ENCODE measurements at places on chromosomes 12 and 14.
A peak's percentile ranks its signal among the peaks of the same experiment; 100 is the strongest.

- no peak for DNase-seq
Measured at GRCh38 chr14:74577247-74577947, 34.6 kb downstream of the LTBP2 start.

DNA sequence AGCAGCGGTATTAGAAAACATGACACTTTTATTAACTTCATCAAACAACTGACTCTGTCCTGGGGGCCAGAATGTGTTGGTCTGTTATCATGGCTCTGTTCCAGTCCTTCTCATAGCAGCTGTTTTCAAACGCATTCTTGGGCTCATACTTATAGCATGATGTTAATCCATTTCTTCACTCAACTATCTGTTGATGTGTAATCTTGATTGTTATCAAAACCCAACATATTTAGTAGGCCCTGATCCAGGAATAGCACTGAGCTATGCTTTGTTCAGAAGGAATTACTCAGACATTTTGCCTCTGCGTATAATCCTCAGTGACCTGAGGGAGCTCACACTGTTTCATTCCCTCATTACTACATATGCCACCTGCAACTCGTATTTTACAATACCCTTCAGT is 315.9 kb downstream of the BMP4 start:
- no peak for DNase-seq

GRCh38 chr12:79964100-79964627 is 29.3 kb upstream of the PPP1R12A start:
- no peak for DNase-seq

GRCh38 chr14:22226381-22226780 is 362.6 kb downstream of the DAD1 start:
- DNase-seq, result no peak

DNA sequence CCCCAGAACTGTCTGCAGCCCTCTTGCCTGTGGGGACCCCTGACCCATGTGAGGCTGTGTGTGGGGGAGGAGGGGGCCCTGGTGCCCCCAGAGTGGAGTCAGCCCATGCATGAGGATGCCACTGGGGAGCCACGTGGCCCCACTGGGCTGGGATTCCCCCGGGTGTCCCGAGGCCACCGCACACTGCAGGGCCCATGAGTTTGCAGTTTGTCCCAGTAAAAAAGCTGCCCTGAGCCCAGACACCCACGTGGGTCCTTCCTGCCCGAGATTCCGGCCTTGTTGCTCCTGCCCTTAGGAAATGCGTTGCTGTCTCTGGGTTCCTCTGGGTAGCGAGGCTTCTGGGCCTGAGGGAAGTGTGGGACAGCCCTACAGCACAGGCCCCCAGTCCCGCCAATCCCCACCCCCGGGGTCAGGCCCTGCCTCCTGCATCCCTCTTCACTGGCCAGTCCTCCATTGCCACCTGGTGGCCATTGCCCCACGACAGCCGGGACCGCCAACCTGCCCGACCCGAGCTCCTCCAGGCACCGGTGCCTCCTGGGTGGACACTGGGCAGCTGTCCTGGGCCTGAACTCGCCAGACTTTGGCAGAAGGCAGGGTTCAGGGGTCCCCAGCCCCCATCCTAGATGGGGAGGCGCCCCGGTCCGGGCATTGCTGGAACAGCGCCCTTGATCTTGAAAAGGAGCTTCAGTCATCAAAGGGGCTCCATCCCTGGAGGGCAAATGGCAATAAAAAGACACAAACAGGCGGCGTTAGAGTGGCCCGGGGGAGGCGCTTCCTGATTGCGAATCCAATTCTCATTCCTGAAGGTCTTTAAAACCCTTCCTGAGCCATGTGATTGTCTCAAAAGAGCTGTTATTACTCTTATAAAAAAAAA is 15.6 kb upstream of the C14orf180 start:
- peak; percentile 30 for DNase-seq

DNA sequence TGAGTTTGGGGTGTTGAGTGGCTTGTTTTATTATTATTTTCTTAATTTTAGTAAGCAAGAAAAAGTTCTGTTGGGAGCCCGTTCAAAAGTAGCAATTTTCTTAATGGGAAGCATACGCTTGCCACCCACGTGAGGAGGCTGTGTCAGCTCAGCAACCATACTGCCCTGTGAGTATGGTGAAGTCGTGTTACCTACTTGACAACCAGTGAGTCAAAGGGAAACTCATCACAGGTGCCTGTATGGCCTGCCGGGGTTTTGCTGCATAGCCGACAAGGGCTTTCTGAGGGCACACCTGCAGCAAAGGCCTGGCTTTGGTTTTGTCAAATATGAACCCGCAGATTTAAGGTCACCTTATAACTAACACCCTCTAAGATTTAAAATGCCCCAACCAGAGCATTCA is 31.1 kb downstream of the PITPNM2 start:
- DNase-seq, result no peak

- DNase-seq, result no peak
Measured at GRCh38 chr14:77302926-77303325, 17.8 kb downstream of the POMT2 start.

GRCh38 chr12:109741286-109741969 is 27.8 kb downstream of the FAM222A start:
- no peak for DNase-seq

GRCh38 chr12:5840944-5841343 is 104.1 kb downstream of the ANO2 start:
- no peak for DNase-seq

- DNase-seq, result peak; percentile 39
Measured at GRCh38 chr12:124786061-124786964, 77.4 kb downstream of the SCARB1 start.

DNA sequence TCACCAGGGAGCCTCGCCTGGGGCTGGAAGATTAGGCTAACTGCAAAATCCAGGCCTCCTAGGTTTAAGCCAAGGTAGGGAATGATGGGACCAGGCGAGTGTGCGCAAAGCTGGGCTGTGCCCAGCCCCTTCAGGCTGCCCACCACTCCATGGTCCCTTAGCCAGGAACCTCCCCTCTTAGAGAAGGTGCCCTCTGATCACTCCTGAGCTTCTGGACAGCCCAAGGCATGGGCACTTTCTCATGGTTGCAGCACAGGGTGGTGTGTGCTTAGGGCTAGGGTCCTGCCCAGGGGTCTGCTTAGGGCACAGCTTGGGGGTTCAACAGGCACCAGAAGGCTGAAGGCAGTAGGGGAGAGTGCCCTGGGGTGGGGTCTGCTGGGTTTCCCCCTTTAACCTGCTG is 69.0 kb downstream of the PRIMA1 start:
- DNase-seq, result no peak

GRCh38 chr12:52686756-52687487 is 6.7 kb upstream of the KRT1 start:
- no peak for DNase-seq

- DNase-seq, result no peak
Measured at GRCh38 chr14:97442363-97442762, 645.2 kb downstream of the VRK1 start.

DNA sequence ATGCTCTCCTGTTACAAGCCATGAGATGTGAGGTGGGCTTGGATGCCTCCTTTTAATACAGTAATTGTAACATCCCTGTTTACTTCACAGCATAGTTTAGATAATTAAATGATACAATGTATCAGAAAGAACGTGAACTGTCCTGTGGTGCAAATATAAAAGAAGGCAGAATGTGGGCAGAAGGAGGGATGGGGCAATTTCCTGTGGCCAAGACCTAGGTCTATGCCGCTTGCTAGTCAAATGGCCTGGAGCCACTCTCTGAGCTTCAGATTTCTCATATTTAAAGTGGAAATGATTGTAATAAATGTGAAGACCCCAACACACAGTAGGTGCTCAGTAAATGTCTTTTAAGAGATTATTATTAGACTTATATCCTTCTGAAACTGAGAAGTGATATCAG is 24.0 kb upstream of the EVL start:
- DNase-seq, result no peak

GRCh38 chr14:65179918-65180724 is 77.8 kb upstream of the MAX start:
- DNase-seq, result no peak

DNA sequence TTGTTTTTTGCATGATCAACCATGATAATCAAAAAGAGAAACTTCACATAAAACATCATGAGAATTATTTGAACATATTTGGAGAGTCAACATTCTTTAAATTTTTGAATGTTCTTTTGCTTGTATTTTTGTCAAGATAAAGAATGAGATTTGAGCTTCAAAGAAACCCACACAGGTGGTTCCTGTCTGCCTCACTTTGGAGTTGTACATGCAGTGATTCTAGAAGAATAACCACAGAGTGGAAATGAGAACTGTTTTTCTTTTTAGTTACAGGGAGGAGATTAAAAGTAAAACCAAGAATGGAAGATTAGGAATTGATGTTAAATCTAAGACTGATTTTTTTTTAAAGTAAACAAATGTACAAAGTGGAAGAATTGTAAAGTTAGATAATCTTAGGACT is 2.3 kb upstream of the ZNF705A start:
- no peak for DNase-seq

DNA sequence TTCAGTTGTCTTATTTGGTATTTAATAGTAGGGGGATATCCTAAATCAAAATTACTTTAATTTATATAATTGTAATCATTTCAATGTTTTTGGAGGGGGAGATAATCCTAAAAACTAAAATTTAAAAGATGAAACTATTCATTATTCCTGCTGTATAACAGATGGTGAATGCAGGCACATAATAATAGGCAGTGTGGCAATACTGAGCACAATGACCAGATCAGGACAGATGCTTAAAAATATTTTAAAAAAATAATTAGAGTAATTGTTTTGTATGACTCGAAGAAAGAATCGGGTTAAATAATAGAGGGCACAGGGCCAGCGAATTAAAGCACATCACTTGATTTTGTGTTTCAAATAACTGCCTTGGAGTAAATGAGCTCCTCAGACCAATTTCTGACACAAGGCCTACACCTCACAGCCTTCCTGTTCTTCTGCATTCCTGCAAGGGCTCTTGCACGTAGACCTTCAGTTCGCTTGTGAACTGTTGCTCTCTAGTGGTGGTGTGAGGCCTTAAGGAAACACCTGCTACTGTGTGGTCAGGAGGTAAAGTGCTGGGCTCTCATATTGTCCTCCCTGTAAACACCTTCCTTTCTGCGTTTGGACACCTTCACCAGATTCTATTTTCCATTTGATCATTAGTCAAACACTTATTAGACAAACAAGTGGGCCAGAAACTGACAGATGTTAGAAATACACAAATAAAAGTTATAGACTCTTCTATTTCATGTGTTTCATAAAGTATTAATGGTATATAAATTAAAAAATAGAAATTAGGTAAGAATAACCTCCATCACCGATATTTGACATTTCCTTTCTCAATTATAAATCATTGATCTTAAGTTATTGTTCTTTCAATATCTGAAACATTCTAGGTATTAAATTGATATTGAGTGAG is 29.3 kb upstream of the KLRF1 start:
- DNase-seq, result peak; percentile 79

DNA sequence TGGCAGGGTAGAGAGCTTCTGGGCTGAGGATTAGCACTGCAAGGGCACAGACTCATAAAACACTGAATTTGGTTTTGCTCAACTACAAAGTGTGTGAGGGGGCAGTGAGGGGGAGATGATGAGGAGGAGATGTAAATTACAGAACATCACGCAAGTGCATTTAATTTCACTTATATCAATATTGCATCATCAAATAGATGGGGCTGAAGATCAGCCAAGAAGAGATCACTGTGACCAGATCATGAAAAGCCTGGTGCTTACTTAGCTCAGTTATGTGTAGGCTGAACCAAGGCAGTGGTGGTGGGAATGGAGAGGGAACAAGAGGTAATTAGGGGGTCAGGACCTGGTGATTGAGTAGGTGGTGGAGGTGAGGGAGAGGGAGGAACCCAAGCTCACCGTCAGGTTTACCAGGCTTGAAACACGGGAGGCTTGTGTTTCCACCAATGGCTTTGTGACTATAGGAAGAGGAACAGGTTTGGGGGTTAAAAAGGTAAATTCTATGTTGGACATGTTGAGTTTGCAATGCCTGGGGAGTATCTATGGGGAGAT is 11.3 kb downstream of the FOS start:
- no peak for DNase-seq

DNA sequence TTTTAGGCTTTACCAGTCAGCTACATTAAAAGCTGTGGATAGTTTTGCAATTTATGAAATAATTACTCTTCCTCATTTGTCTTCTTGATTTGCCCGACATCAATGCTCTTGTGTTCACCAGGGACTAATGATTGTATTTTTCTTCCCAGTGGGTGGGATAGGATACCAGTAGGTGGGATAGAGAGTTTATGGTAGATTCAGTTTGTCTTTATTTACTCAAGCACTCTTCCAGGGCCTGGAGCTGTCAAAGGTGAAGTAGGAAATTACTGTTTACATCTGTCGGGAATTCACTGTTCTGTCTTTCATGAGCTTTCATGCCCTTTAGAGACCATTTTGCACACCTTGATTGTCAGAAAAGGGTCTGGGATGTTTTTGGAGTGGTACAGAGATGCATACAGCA is 36.6 kb downstream of the ETV6 start:
- DNase-seq, result no peak

DNA sequence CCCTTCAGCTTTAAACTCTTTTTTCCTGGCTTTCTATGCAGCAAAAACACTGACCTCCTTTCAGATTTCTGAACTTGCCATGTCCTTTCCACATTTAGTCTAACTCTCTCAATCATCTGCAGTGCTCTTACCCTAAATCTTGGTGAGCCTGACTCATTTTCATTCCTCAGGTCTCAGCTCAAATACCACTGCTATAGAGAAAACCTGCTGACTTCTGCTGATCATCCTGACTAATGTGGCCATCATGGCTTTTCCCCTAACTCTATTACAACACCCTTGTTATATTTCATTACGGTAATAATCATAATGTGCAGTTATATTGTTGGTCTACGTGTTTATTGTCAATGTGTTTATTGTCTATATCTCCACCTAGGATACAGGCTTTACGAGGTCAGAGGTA is 207.3 kb upstream of the OR4E1 start:
- no peak for DNase-seq

DNA sequence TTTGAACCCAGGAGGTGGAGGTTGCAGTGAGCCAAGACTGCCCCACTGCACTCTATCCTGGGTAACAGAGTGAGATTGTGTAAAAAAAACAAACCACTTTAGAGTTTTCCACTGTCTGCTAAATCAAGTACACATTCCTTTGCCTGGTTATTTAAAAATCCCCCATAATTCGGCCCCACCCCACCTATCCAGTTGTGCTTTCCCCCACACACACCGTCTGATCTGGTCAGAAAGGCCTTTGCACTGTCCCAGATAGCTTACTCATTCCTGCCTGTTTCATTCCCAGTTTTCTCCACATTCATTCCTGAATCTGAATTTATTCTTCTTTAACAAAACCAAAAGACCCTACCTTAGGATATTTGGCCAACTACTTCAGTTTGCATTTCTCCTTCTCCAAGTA is 29.5 kb downstream of the NINJ2 start:
- no peak for DNase-seq

GRCh38 chr12:2124466-2125023 is 71.8 kb downstream of the CACNA1C start:
- no peak for DNase-seq

GRCh38 chr12:70661466-70662161 is 24.4 kb upstream of the PTPRB start:
- DNase-seq, result no peak
